ENCODE measurements at places on chromosomes 16 and 17.

GRCh38 chr16:78199325-78200022 lies 100.0 kb downstream of the WWOX start:
- no peak for DNase-seq

GRCh38 chr17:21245639-21246084 lies 7.5 kb downstream of the NATD1 start:
- DNase-seq = no peak

DNA sequence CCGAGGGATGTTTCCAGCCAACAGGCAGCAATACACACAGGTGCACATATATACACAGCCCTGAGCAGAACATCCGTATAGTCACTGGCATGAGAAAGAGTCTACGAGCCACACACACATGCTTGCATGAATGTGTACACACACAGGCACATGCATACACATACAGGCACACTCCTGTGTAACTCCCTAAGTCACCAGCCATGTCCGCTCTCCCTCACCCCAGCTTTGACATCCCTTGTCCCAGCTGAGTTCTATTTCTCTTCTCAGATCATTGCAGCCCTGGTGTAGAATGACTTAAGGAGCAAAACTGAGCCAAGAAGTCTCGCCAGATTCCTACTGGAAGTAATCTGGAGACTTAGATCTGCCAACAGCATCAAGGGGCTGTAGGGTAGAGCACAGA lies 13.1 kb downstream of the CDRT4 start:
- no peak for DNase-seq

GRCh38 chr17:12118617-12119016 lies 97.9 kb downstream of the MAP2K4 start:
- DNase-seq = no peak

GRCh38 chr16:8989099-8989878 lies 25.6 kb upstream of the USP7 start:
- no peak for DNase-seq

- DNase-seq = no peak
Measured at GRCh38 chr17:38777641-38778250, 21.6 kb downstream of the PIP4K2B start.
